ENCODE measurements at places on chromosomes 12 and 14.

GRCh38 chr12:67367843-67368242 is 98.7 kb downstream of the CAND1 start:
- DNase-seq: no peak

DNA sequence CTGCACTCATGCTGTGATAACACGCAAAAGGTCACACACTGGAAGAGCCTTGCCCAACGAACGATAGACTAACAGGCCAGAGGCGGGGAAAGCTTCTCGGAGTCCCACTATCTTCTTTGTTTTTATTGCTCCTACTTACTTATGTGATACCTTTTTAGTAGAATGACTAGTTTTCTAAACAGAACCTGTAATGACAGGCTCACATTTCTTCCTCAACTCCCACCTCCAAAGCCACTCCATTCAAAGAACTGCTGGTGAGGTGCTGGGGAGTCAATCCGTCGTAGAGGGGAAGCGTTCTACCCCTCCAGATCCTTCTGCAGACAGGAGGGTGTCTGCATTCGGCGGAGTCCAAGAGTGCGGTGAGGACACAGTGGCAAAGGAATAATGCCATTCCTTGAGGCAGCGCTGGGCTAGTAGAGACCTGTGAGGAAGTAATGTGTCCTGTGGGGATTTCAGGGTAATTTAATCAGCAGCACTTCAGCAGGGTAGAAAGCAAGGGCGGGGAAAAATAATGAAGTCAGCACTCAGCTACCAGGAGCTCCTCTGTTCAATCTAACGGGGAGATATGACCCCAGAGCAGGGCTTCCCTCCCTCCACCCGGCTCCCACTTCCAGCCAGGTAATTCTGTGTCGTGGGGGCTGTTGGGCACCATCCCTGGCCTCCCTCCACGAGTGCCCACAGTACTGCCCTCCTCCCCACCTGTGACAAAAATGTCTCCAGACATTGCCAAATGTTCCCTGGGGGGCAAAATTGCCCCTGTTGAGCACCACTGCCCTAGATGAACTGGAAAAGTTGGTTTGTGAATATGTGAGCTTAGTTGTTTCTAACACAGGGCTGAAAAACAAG is 25.2 kb downstream of the SPRING1 start:
- no peak for DNase-seq

DNA sequence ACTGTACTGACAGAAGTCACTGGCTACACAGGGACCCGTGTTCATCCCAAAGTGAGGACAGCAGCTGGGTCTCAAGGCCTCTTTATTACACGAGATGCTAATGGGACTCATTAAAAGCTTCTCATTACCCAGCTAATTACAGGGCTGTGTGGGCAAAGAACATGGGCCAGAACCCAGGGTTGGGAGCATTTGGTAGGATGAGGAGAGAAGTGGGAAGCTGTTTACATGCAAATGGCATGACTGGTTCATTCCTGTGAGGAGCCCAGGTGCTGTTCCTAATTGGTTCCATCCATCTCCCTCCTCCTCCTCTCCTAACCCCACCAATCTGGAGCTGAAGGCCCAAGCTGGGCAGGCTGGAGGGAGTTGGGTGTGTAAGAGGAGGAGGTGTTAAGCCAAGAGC is 8.9 kb upstream of the TAC3 start:
- no peak for DNase-seq

GRCh38 chr12:56266693-56267442 is at the start of gene COQ10A:
COQ10A (plus strand) TSS chr12:56266942; CDS start chr12:56267119, 177 bp downstream.
- DNase-seq: no peak

- DNase-seq: no peak
These were observed 582 bp downstream of the LRRIQ1 start for GRCh38 chr12:85036733-85037132.

GRCh38 chr12:64232196-64232595 is 10.1 kb upstream of the KICS2 start:
- DNase-seq: no peak

GRCh38 chr12:14892726-14893505 is 7.3 kb upstream of the MGP start:
- DNase-seq: no peak

DNA sequence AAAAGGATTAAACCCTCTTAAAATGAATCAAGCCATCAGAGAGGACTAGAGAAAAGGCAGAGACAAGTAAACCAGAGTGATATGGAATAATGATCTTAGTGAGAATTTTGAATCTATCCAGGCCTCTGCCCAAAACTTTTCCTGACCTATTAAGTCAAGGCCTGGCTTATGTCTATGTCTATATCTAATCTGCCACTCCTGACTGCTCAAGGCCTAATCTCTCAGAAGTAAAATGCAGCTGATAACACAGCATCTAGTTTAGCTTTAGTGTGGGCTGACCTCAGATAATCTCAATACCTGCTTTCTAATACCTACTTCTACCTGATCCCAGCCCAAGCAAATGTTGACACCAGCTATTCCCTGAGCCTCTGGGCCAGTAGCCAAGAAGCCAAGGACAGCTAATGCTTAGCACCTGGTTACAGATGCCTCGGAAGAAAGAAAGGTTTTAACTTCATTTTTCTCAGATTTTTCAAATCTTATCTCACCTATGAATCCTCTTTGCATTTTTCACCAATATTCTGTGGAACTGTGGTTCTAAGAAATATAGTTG is 1472.5 kb upstream of the SEL1L start:
- no peak for DNase-seq

DNA sequence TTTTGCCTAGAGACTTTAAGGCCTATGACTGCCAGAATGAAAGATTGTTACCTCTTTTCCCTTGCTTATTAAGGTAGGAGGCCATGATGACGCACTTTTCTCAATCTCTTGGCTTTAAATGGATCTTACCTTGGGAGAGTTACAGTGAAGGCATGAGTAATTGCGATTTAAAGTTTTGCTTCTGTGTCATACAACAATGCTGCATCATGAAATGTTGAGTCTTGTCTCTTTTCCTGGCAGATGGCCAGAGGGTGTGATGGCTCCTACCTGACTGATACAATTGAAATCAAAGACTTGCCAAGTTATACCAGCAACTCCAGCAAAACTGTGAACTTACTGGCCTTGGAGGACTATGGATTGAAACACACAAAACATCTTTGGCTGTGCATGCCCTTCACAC is 17.2 kb upstream of the LRRK2 start:
- no peak for DNase-seq

DNA sequence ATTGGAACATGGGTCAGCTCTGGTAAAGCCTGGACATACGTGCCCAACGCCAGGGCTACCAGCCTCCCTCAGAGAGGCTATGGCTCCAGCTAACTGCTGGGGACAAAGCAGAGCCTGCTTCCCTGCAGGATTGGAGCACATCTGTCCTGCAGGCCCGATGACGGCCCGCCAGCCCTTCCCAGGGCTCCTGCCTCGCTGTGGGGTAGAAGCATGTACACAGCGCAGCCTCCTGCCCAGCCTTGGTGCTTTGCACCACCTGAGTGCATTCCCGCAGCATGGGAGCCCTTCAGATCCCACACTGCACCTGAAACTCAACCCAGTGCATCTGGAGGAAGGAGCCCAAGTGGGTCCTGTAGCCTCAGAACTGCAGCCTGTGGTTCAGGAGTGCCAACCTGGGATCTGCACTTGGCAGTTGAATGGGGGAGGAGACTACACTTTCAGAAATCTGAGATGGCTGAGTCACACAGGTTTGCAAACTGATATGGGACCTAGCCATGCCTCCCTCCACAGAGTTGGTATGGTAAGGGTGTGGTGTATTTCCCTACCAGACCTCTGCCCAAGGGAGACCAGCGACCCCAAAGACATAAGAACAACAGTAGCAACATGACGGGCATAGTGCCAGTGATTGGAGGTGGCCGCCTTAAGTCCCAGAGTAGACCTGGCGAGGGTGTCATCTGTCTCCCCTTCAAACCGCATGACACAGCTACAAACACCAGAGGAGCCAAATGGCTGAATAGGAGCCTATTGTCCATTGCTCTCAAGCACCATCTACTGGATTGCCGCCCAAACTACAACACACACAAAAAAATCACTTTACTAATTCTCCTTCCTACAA is 273.9 kb upstream of the MIS18BP1 start:
- DNase-seq: no peak

GRCh38 chr12:11661491-11662089 is 12.1 kb downstream of the ETV6 start:
- DNase-seq: no peak

DNA sequence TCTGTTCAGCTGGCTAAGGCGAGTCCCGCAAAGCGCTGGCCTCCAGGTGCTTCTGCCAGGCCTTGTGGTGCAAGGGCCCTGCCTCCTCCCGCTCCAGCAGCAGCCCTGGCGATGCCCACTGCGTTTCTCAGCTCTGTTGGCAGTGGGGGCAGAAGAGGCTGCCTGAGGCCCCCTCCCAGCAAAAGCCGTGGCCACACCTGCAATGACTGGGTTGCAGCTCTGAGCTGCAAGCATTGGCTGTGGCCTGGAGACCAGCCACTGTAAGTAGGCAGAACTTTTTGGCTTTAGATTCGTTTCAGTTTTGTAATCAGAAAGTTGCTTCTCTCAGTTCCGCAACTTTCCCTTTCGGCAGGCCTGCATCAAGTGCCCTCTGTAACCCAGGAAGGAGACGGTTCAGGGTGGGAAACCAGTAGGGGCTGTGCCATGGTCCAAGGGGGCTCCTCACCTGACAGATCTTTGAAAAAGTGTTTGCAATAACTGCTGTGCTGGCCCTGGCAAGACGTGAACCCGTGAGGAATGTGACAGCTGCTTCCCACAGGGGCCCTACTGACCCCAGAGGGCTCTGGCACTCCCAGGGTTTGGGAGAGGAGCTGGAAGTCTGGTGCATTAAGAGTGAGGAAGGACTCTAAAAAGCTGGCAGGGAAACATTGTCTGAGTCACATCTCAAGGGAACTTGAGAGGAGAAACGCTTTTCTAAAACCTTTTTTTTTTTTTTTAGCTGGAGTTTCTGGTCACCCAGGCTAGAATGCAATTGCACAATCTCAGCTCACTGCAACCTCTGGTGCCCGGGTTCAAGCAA is 54.5 kb upstream of the MAX start:
- no peak for DNase-seq

DNA sequence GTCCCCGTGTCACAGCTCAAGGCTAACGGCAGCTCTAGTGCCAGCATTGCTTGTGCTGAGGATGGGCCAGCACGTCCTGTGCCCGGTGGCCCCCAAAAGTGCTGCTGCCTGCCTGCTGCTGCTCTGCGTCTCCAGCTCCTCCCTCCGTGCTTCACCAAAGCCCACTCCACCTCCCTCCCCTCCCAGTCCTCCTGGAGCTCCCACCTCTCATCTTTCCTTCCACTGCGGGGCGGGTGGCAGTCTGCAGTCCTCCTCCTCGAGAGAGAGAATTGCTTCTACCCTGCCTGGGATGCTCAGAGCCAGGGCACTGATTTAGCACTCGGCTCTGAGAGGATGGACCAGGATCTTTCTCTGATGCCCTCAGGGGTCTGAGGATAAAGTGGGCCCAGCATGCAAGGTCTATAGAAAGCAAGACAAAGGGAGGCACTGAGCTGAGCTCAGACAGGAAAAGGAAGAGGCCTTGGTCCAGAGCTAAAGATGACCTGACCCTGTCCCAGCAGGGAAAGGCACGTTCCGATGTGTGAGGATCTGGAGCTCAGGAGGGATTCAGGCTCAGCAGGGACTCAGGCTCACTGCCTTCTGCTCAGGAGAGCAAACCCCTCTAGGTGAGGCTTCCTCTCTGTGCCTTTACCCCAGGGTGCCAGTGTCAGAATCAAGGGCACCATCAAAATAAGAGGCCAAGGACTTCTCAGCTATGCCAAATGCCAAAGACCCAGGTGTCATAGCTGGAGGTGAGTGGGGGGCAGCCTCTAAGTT is 113.1 kb upstream of the FKBP4 start:
- peak; percentile 65 for DNase-seq

GRCh38 chr12:5480218-5480937 is 48.5 kb downstream of the NTF3 start:
- no peak for DNase-seq

GRCh38 chr14:33377596-33378390 is 439.1 kb downstream of the NPAS3 start:
- no peak for DNase-seq

DNA sequence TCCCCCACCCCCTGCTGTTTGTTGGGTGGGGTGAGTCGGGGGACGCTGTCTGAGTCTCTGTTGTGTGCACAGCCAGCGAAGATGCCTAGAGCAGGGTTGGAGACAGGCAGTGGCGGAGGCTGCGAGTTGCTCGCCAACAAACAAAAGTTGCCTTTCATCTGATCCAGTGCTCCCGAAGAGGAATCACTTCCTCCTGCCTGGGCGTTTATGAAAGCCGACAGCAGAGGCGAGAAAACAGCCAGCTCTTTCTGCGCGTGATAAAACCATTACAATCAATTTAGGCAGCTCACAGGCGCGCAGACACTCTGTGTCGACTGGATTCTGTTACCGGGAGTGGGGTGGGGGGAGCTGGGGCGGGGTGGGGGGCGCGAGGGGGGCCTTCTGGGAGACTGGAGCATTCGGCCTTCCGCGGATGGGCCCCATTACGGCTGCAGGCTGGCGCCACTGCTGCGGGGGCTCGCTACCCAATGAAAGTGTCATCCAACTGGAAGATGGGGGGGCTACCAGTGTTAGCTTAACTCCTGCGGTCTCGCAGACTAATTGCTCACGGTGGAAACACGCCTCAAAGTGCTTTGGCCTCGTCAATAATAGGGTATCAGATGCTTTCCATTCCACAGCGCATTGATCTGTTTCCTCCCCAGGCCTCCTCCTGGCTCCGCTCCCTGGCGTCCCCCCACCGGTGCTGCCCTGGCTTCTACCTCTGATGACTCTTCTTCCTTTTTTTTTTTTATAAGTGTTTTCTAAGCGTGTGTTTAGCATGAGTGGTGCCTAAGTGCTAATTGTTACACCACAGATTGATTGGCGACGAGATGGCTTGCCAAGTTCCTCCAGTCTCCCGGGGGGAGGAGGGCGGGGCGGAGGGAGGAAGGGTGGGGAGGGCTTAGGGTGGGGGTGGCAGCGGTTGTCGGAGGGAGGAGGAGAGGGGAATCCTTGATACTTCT is 678.4 kb downstream of the MED13L start:
- DNase-seq: no peak

- DNase-seq: no peak
These were observed 2.8 kb downstream of the TBX5 start for GRCh38 chr12:114403011-114403689.

- DNase-seq: no peak
These were observed 117.7 kb downstream of the SOX5 start for GRCh38 chr12:23831739-23832138.

GRCh38 chr14:103908580-103908979 is 19.7 kb upstream of the TDRD9 start:
- no peak for DNase-seq

DNA sequence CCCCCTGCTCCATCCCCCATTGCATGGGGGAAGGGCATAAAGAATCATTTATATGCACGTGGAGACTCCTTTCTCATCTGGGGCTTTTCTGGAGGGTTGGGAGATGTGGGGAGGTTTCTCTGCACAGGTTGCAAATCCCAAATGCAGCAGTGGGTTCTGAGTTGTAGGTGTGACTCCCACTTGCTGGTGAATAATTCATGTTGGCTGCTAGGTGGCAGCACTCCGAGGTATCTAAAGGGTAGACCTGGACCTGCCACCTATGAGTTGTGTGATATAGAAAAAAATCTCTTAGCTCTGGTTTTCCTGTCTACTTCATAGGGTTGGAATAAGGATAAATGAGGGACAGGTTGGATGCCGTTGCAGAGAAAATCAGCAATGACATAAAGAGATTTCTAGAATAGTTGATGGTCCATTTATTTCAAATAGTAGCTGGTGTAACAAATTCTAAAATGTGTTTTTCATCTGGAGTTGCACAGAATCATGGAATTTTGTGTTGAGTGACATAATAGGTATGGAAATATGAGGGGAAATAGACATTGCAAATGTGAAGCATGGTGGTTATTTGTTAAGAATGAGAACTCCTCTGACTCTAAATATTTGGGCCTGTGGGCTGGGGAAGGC is 4.6 kb downstream of the MARCHF9 start:
- no peak for DNase-seq
